ENCODE measurements at places on chromosomes 12 and 14.

DNA sequence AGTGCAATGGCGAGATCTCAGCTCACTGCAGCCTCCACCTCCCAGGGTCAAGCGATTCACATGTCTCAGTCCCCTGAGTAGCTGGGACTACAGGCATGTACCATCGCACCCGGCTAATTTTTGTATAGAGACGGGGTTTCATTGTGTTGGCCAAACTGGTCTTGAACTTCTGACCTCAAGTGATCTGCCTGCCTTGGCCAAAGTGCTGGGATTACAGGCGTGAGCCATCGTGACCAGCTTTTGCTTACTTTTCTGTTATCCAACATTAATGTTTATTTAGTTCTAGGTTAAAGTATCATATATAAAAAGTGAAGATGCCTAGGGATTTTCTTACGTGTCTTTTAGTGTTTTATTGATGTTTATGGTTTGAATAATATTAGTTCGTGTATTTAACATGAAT is 28.9 kb upstream of the CCT2 start:
- no peak for DNase-seq

DNA sequence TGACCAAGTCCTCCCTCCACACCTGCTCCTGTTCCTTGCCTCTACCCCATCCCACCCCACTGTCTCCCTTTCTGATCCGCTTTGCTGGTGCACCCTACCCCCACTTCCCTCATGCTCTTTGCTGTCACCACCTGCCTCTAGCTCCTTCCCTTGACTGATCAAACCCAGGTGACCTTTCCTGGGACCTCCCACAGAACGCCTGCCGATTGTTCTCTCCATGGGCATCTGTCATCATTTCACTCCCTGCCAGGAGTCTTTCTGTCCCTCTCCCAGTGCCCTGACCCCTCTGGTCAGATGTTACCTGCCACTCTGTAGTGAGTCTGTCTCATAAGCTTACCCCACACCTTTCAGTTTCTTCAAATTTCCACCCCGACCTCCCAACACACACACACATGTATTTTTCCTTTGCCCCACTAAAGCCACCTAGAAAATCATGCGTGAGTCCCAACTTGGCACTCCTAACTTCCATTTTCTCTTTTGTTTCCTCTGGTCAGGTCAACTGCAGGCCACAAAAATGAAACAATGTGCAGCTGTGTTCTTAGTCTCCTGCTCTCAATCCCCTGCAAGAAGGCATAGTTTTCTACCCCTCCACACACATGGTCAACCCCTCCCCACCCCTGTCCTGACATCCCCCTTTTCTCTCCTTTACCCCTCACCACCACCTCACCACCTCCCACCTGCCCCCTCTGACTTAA is 229.8 kb downstream of the DPF3 start:
- DNase-seq = no peak

- DNase-seq = no peak
These were observed 674 bp downstream of the VDR start for GRCh38 chr12:47903927-47904712.

- DNase-seq = no peak
These were observed 49.4 kb upstream of the TMCC3 start for GRCh38 chr12:94699801-94700200.

- no peak for DNase-seq
These were observed 84.8 kb upstream of the MAP1LC3B2 start for GRCh38 chr12:116474331-116474730.

- no peak for DNase-seq
These were observed 30.1 kb downstream of the ATG14 start for GRCh38 chr14:55381561-55381960.

DNA sequence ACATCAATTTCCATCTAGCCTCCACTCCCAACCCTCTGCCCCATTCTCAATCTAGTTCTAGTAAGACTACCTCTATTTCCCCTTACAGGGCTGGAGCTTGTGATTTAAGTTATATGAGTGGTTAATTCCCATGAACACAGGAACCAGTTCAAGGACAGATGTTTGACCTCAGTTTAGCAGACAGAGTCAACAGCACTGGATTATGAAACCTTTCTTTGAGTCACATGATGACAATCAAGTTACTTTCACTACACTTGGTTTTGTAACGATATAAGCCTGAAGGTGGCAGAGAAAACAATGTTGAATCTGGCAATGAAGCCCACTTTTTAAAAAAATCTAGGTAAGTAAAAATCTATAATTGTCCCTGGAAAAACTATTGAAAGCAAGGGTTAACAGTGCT is 1646.2 kb upstream of the FLRT2 start:
- DNase-seq = no peak

DNA sequence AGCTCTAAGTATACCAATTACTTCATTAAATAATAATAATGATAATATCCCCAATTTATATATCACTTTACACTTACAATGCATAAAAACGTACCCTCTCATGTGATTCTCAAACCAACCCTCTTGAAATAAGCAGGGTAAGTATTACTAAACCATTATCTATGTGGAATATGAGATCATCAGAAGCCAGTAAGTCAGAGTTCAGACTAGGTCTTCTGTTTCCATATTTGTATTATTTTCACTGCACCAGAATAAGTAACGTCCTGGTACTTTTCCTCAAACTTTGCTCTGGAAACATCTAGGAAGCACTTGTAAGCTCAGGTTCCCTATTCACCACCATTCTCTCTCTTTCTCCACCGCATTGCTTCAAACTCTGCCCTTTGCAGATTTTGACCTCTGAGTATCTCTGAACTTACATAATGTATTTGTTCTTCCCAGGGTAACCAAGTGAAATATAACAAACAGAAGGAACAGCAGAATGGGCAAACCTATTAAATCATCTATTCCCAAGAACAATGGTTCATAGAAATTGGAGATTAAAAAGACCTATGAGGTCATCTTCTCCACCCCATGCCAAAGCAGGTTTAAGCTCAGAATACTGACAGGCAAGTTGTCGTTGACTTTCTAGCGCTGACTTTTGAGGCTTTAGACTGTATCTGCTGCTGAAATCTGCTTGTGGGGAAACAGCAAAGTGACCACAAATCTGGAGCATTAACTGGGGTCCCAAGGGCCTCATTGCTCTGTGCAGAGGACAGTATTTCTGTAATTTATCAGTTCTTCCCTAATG is 161.3 kb upstream of the FAR2 start:
- DNase-seq = no peak

GRCh38 chr12:51218607-51219161 is 822 bp upstream of the POU6F1 start:
- no peak for DNase-seq

GRCh38 chr12:3336606-3337311 is 154.2 kb upstream of the PRMT8 start:
- no peak for DNase-seq

All from iPS DF 19.7 (cell line).